Pancreas (tissue), 10 donors: ENCODE measurements at places on chromosomes 4 and X. TPM values are rescaled to one million over a fixed set of nuclear protein-coding genes. Genes with fewer than 3 reads are reported as not detected.

ARX gene
- 2.5 TPM for total RNA-seq

- H3K4me1 ChIP-seq, result no peaks in the 10 kb centered on the region
- no peaks in the 10 kb centered on the region for H3K36me3 ChIP-seq
- no peak overlapping the region for H3K27ac ChIP-seq
- no peak for DNase-seq
Measured at GRCh38 chrX:101993335-101993734, 61.5 kb upstream of the ZMAT1 start.

NPY1R gene
- 6.4 TPM for total RNA-seq

DNA sequence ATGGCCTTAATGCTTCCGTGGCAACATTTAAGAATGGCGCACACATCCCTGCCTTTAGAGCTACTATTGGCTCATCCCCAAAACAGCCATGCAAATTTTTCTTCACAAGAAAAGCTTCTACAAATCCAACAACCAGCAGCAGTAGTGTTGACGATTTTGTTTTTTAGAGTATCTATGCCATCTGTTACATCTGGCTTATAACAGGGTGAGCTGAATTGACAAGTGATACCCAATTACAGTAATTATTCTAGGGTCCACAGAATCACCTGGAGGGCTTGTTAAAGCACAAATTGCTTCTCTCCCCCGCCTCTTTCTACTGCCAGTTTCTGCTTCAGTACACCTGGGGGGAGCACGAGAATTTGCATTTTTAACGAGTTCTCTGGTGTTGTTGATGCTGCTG lies 34.1 kb downstream of the DCHS2 start:
- H3K4me3 ChIP-seq, result no peak overlapping the region
- no peak for DNase-seq
- H3K36me3 ChIP-seq, result no peaks in the 10 kb centered on the region

GRCh38 chrX:107442914-107443527 lies 6.4 kb upstream of the FRMPD3 start:
- H3K36me3 ChIP-seq, result no peaks in the 10 kb centered on the region
- H3K4me3 ChIP-seq, result no peak overlapping the region
- no peak for DNase-seq
- H3K27ac ChIP-seq, result no peak overlapping the region
- no peaks in the 10 kb centered on the region for H3K4me1 ChIP-seq

MTNR1A gene
- total RNA-seq, result 0.74 TPM

- no peaks in the 10 kb centered on the region for H3K36me3 ChIP-seq
- DNase-seq, result no peak
- no peak overlapping the region for H3K27ac ChIP-seq
- no peaks in the 10 kb centered on the region for H3K27me3 ChIP-seq
- H3K4me1 ChIP-seq, result no peaks in the 10 kb centered on the region
Measured at GRCh38 chrX:75096331-75096730, 59.8 kb downstream of the ABCB7 start.

DNA sequence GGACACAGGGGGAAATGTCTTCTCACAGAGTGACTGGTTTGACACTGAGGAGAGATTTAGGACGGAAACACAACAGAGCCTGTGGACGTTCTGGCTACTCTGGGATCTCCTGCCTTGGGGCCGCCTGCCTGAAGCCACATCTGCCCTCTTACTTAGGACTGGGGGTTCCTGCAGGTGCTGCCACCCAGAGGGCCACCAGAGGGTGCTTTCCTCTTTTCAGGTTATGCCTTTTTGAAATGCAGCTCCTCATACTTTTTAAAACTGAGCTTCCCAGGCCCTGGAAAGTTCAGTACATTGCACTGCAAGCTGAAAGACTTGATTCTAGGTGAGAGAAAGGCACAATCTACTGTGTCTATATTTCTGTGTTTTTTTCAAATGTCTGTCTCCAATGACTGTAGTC lies 92.2 kb upstream of the PGRMC2 start:
- no peak overlapping the region for H3K4me3 ChIP-seq
- no peaks in the 10 kb centered on the region for H3K36me3 ChIP-seq
- no peak overlapping the region for H3K27ac ChIP-seq
- H3K27me3 ChIP-seq, result no peaks in the 10 kb centered on the region
- H3K4me1 ChIP-seq, result no peaks in the 10 kb centered on the region
- DNase-seq, result peak; percentile 55

DNA sequence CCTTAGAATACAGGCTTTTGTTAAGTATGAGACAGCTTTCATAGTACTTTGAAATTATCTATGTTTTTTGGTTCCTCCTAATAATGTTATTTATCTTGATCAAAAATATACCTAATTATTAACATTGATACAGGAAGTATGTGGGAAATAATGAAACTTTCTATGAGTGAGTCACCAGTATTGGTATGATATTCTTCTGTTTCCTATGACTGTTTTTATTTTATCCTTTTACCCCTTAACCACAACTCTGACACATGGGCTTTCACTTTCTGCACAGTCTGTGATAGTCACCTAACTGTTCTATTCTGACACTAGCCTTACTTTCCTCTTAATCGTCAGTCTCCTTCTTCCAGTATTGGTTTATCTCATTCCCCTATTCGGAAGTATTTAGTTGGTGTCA lies 4.7 kb downstream of the THAP9 start:
- H3K27me3 ChIP-seq, result no peaks in the 10 kb centered on the region
- H3K4me3 ChIP-seq, result no peak overlapping the region
- H3K27ac ChIP-seq, result no peak overlapping the region
- DNase-seq, result no peak
- H3K36me3 ChIP-seq, result no peaks in the 10 kb centered on the region

DNA sequence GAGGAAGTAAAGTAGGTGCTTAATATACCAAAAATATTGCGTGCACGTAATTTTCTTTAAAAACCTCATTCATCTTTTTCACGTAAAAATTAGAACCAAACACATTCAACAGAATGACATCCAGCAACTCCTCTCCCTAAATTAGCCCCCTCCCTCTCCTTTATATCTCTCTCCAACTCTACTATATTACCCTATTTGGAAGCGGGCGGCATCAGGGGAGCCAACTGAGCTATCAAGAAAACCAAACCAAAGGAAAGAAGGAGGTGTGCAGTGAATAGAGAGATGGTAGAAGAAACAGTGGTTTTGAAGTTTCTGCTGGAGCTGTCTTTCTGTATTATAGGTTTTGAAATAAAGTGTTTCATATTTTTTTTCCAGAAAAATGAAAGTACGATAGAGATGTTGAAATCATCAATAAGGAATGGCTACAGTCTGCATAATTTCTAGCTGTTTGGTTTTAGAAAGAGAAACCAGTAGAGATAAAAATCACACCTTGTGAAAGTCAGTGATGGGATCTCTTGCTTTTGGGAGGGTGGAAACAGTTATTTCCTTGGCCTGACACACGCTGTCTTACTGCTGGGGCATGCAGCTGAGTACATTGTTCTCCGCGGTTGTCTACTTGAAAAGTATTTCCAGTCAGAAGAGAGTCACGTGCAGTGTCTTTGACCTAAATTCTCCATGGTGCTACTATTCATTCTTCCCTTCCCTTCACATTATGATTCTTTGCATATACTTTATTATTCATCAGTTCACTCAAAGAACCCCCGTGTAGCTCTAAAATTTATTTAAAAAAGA lies 94.1 kb upstream of the WDR17 start:
- no peak overlapping the region for H3K4me3 ChIP-seq
- H3K36me3 ChIP-seq, result no peaks in the 10 kb centered on the region
- no peak for DNase-seq
- no peak overlapping the region for H3K27ac ChIP-seq

GRCh38 chrX:10444204-10444603 lies 176.2 kb downstream of the MID1 start:
- no peaks in the 10 kb centered on the region for H3K4me1 ChIP-seq
- DNase-seq, result no peak
- H3K27ac ChIP-seq, result no peak overlapping the region

DIPK2B gene
- total RNA-seq, result 1.2 TPM

DNA sequence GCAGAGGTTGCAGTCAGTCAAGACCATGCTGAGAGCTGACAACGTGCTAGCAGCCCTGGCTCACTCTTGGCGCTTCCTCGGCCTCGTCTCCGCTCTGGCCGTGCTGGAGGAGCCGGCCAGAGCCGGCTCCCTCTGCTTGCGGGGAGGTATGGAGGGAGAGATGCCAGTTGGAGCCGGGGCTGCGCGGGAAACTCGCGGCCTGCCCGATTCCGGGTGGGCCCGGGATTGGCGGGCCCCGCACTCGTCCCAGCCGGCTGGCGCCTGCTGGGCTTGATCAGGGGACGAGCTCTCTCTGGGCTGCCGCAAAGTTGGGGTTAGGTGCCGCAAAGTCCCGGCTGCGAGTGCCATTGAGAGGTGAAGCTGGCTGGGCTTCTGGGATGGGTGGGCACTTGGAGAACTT lies 27.8 kb upstream of the SHISA3 start:
- DNase-seq, result peak; percentile 48
- H3K4me3 ChIP-seq, result no peak overlapping the region
- H3K27ac ChIP-seq, result no peak overlapping the region
- no peaks in the 10 kb centered on the region for H3K4me1 ChIP-seq
- no peaks in the 10 kb centered on the region for H3K36me3 ChIP-seq

DNA sequence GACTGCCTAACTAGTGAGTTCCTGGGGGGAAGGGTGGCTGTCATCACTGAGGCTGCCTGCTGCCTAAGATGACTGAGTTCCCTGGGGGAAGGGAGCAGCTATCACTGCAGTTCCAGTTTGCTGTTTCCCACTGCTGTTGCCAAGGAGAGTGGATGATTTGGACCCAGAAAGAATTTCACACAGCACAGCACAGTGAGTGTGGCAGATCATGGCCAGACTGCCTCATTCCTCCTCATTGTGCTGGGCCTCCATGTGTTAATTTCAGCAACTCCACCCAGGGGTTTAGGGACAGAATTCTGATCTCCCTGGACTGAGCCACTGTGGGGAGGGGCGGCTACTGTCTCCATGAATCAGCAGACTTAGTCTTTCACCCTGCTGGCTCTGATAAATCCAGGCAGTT lies 125.0 kb downstream of the TEX13C start:
- H3K27me3 ChIP-seq, result no peaks in the 10 kb centered on the region
- no peaks in the 10 kb centered on the region for H3K4me1 ChIP-seq
- H3K4me3 ChIP-seq, result no peak overlapping the region
- no peaks in the 10 kb centered on the region for H3K36me3 ChIP-seq

DNA sequence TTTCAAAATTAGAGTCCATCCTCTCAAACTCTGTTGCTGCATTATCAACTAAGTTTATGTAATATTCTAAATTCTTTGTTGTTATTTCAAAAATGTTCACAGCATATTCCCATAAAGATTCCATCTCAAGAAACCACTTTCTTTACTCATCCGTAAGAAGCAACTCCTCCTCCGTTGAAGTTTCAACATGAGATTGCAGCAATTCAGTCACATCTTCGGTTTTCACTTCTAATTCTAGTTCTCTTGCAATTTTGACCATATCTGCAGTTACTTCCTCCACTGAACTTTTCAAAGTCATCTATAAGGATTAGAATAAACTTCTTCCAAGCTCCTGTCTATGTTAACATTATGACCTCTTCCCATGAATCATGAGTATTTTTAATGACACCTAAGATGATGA lies 216.6 kb upstream of the SLC7A11 start:
- no peak overlapping the region for H3K4me3 ChIP-seq
- no peaks in the 10 kb centered on the region for H3K4me1 ChIP-seq
- no peaks in the 10 kb centered on the region for H3K36me3 ChIP-seq
- H3K27ac ChIP-seq, result no peak overlapping the region

DNA sequence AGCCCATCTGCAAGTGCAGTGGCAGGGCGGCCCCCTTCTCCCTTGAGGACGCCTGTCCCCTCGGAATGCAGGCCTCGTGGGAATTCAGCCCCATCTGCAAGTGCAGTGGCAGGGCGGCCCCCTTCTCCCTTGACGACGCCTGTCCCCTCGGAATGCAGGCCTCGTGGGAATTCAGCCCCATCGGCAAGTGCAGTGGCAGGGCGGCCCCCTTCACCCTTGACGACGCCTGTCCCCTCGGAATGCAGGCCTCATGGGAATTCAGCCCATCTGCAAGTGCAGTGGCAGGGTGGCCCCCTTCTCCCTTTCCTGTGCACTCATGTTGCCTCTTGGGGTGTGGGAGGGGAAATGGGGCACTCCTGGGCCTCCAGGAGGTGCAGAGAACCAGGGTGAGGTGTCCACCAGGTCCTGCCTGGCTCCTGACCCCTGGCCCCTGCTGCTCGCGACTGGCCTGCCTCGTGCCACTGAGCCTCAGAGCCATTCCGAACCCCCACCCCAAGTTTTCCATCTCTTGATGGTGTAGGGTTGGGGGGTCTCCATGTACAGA lies 6.8 kb upstream of the SLC26A1 start:
- no peak overlapping the region for H3K27ac ChIP-seq
- peaks cover 6% of the 10 kb centered on the region for H3K4me1 ChIP-seq
- DNase-seq, result no peak

DNA sequence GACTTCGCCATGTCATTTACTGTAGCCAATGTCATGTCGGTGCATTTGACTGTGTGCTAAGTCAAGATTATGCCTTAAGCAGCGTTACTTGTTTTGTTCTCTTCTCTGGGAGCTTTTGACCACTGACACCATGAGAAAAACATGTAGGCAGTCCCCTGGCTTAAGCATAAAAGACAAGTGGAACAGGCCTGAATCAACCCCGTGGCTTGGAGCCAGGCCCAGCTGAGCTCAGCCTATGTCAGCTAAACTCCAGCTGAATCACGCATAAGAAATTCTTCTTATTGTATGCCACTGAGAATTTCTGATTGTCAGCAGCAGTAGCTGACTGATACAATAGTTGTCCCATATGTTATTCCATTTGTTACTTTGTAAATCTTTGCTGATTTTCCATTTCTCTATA lies 261.9 kb downstream of the CBLL2 start:
- DNase-seq, result no peak
- H3K4me3 ChIP-seq, result no peak overlapping the region
- H3K27ac ChIP-seq, result no peak overlapping the region
- H3K4me1 ChIP-seq, result no peaks in the 10 kb centered on the region
- no peaks in the 10 kb centered on the region for H3K36me3 ChIP-seq
- H3K27me3 ChIP-seq, result peaks cover 3% of the 10 kb centered on the region

DNA sequence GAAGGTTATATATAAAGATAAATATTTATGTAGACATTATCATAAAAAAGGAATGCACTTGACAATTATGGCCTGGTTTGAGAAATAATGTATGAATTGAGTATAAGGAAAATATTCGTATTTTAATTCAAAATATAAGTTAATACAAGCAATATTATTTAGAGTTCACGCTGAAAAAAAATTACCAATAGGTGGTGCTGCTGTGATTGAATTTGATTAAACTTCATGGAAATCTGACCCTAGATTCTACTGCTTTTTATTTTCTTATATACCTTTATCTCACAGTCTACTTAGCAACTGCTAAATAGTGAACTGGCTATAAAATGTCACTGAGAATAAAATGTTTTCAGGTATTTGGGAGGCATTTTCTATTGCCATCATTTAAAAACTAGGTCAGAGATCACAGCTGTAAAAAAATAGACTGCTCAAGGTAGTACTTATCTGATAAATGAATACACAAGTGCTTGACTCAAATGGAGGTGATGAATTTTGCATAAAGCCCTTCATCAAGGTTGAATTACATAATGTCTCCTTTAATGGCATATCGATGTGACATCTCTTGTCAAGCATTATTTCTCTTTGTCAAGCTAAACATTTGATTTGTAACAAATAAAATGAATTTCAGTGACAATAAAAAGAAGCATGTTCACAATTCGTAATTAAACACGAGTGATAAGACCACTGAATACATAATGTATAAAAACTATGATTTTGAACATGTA lies 1638.8 kb upstream of the PCDH7 start:
- no peak for DNase-seq
- H3K36me3 ChIP-seq, result no peaks in the 10 kb centered on the region
- H3K27me3 ChIP-seq, result no peaks in the 10 kb centered on the region
- no peak overlapping the region for H3K27ac ChIP-seq
- no peak overlapping the region for H3K4me3 ChIP-seq
